ENCODE measurements at places on chromosomes 5 and 9.

DNA sequence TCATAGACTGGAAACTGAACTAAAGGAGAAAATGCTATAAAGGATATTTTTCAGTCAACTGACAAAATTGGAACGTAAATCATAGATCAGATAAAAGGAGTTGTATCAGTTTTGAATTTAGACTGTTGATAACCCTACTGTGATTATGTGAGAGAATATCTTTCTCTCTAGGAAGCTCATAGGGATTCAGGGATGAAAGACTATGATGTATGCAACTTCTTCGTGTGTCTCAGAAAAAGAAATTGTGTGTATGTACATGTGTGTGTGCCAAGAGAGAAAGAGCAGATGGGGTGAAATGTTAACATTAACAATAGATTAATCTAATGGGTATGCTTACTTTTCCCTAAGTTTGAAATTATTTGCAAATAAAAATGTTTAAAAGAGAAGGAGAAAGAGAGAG lies 30.7 kb upstream of the C5orf58 start:
- DNase-seq = no peak

DNA sequence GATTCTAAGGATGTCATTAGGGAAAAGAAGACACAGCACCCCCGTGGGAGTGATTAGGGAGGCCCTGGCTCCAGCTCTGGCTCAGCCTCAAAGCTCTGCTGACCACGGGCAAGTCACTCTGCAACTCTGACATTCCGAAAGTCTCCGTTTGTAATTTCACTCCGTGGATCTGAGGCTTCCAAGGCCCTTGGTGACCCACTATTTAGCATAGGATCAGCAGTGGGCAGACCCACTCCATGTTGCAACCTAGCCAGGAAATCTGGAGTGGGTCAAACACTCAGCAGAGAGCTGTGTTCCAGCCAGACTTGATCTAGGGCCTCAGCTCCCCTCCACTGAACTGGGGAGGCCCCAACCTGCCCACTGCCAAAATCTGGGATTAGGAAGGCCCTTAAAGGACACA lies 11.8 kb downstream of the PHF19 start:
- no peak for DNase-seq

- no peak for DNase-seq
Observed at GRCh38 chr9:130659699-130660248, 4.6 kb upstream of the PRDM12 start.

DNA sequence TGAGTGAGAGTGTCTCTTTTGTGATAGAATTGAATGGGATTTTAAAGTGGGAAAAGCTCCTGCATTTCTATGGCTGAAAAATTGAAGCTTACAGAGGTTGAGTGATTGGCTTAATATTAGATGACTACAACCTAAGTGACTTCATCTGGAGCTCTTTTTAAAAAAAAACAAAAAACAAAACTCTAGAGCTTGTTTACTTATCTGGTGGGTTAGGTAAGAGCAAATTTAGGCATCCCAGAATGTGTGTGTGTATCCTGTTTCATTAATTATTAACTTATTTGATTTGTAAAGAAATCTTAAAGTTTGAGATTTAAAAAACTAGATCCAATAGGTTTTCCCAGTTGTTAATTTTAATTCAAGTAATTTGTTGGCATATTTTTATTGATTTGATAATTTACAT lies 60.1 kb downstream of the SCAMP1 start:
- no peak for DNase-seq

DNA sequence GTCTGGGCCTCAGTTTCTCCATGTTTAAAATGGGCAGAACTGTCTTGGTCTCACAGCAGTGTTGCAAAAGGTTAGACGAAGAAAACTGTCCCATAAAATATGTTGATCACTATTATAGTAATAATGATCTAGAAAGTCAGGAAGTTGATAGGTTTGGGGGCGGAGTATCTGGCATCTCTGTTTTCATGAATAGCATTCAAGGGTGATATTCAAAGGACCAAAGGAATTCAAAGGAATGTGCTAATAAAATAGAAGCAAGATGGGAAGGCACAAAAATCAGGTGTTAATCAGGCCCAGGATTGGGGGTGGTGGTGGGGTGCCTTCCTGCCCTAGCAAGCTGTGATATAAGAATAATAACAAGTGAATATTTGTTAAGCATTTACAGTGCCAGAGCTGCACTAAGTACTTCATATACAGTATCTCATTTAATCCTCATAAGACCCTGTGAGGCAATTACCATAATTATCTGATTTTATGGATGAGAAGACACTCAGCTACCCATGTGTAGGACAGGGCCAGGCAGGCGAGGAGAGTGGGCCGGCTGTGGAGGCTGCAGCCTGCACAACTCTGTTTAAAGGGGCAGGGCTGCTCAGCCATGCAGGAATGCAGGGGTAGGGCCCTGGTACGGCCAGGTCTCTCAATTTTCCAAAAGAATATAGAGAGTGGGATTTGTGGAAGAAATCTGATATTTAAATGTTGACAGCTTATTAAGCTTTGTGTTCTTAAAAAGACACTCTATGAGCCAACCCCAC lies 142.0 kb upstream of the PANK3 start:
- DNase-seq = no peak

- DNase-seq = no peak
Observed at GRCh38 chr5:36478646-36479317, 127.6 kb upstream of the SLC1A3 start.

DNA sequence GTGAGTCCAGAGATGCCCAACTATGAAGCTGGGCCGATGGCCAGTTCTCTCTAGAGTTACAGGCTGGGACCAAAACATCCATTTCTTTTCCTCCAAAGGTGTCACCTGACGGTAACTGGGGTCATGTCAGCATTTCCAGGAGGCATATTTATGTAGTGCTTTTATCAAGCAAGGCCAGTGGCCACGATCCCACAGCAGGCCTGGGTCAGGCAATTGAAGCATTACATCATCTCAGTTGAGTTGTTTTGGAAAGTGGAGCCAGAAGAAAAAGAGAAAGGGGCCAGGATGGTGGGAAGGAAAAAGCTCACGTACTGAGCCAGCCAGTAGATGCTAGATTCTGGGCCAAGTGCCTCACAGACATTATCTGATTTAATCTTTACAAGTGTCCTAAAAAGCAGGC lies 73.9 kb upstream of the BRINP1 start:
- no peak for DNase-seq

DNA sequence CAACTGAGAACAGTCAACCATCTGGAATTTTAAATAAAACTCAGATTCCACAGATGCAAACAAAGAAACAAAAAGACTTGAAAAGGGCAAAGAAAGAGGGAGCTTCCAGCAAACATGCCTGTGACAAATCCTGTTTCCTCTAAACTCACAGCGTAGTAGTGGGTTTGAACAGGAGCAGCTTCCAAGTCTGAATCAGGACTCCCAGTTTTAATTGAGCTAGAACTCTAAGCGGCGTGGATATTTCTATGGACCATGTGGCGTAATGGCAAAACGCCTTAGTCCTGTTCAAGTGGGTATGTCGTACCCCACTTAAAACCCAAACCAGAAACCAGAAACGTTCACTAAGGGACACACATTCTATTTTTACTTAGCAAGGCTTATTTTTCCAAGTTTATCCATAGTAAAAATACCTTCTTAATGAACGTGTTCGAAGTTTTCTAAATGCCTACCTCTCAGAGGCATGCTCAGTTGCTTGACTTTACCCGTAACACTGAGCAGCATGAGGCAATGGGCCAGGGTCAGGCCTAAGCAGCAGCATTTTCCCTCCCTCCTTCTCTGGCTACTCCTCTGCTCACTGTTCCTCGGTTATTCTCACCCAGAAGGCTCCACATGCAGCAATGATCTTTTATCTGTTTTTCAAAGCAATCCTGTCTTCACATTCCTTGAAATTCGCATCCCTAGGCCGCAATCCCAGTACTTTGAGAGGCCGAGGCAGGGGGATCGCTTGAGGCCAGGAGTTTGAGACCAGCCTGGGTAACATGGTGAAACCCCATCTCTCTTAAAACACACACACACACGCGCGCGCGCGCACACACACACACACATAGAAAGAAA lies 77.9 kb downstream of the FNBP1 start:
- no peak for DNase-seq

DNA sequence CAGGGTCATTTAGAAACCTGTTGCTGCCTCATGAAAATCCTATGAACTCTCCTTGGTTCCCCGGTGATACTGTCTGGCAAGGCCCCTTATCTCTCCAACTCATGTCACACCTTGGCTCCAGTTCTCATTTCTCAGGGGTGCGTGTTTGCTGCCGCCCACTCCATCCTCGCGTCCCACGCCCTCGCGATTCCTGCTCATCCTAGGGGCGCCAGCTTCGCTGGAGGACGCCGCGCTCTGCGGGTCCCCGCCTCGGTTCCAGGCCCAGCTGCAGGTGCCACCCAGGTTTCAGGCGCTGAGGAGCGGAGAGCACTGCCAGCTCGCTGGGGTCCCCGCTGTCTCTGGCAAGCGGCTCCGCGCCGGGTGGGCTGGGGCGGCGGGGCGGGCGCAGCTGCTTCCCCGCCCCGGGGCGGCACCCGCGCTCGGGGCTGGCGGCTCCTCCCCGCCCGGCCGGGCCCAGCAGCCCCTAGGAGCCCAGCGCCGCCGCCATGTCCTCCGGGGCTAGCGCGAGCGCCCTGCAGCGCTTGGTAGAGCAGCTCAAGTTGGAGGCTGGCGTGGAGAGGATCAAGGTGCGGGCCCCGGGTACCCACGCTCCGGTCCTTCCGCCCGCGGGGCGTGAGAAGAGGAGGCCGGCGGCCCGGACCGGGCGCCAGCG lies at the start of gene GNG10:
Gene GNG10 (plus strand): TSS at position 456 of the 652 bp plus-strand sequence. CDS start 30 bp downstream, at position 486.
- DNase-seq = peak; percentile 68

- no peak for DNase-seq
Observed at GRCh38 chr5:150665044-150665443, 4.0 kb downstream of the MYOZ3 start.

- no peak for DNase-seq
Observed at GRCh38 chr5:75375414-75375813, 38.4 kb downstream of the HMGCR start.

DNA sequence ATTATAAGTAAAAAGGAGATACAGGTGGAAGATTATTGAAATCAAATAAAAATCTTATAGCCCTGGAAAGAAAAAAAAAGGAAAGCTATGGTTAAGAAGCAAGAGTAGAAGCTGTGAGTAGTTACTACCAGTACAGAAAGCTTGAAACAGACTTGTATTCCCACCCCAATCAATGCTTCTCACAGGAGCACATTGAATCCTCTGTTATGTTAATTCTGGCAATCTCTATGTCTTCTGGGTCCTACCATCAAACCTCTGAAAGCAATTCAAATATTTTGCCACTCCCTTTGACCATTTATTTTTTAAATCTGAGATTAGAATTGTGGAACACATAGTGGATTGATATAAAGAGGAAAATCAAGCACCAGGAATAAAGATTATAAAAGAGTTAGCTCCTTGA lies 186.5 kb downstream of the MEF2C start:
- no peak for DNase-seq

DNA sequence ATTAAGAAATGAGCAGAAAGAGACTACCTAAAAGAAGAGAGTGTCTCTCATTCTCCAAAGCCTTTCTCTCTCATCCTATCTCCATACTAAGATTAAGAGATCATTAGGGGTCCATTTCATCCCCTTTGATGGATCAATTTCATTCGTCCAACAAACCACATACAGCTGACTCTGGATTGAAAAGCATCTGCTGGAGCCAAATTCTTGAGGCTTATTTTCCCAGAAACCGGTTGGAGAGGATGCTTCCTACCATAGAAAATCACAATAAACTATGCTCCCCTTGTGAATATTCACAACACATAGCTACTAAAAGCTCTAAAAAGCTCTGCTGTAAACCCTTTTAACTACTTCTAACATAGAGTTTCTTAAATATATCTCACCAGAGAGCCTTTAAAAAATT lies 755.0 kb upstream of the ZNF608 start:
- no peak for DNase-seq

DNA sequence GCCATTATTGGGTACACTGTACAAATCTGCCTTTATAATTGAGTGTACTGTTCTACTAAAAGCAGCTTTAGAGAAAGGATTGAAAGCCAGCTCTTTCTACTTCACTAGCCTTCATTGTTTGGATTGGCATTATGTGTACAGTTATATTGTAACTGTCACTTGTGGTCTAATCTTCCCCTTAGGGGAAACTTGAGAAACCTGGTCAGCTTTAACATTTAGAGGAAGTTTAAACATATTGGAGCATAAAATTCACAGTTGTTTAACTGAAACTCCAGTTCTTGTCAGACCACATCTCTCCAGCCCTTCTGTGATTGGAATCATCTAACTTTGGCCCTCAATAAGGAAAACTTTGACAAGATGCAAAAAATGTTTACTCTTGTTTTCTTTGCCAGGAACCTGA lies 24.6 kb downstream of the PIK3R1 start:
- no peak for DNase-seq

GRCh38 chr9:14400658-14400995 lies 86.7 kb upstream of the NFIB start:
- no peak for DNase-seq

DNA sequence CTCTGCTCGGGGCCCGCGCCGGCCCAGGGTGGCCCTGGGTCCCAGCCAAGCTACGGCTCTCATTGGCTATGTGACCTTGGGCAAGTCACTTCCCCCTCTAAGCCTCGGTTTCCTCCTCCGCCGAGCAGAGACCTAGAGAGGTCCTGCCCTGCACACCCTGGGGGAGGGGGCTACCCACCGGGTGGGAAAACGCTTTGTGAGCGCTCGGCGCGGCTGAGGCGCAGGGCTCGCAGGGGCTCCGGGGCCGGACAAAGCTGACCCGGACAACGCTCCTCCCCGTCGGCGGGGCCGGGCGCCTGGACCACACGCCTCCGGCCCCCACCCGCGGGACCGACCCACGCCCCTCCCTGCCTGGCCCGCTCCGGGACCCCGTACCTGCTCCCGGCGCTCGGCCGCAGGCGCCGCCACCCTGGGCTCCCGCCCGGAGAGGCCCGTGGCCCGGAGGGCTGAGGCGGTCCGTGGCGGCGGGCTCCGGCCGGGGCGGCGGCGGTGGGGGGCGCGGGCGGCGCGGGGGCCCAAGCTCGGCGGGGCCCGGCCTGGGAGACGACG lies 85.7 kb upstream of the MELK start:
- DNase-seq = no peak

DNA sequence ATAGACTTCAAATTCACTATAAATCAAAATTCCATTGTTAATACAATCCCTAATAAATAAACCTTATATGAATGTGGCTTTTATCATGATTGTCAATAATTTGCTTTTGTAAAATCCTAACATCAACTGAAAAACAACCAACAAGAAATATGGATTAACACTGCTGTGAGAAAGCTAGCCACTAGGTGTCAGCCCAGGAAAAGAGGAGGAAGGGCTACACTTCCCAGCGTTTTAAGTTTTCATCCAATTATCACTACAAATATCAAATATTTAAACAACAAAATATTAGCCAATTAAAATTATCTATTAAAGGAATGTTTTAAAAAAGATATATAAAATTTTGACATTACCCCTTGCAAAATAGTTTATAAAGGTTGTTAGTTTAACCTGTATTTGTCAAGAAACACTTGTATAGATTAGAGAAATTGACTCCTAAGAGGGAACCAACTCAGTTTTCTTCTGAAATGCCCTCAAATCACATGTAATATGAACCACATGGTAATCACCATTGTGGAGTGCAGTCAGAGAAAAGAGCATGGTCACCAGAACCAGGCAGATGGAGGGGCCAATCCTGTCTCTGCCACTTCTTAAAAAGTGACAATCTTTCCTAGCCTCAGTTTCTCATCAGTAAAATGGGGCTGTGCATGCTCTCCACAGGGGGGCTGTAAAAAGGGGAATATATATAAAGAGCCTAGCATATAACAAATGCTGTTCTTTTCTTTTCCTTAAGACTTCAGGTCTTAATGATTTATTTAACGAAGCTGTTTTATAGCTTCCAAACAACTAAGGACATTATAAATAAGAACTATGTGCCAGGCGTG lies 188.2 kb downstream of the CRB2 start:
- no peak for DNase-seq

GRCh38 chr5:94832685-94833084 lies 214.2 kb downstream of the SLF1 start:
- no peak for DNase-seq

- no peak for DNase-seq
Observed at GRCh38 chr9:24118190-24118589, 292.1 kb upstream of the ELAVL2 start.

All from NCI-H226 (cell line).